ENCODE measurements at places on chromosomes 4 and X.
A peak's percentile ranks its signal among the peaks of the same experiment; 100 is the strongest.

DNA sequence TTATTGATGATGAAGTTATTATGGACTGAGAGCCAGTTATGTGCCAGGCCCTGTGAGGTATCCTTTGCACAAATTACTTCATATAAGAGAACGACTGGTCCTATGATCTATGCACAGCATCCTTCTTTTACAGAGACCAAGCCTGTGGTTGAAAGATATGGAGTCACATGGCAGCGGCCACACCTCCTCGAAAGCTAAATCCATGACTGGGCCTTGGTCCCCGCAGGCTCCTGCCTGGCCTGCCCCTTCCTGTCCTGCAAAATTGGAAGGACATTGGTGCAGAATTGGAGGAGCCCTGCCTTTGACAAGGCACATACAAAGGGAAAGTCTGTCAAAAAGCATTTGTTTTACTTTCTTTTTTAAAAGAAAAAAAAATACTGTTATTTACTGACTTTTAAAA, 18.3 kb downstream of the SORBS2 start:
- no peak for DNase-seq

GRCh38 chr4:15545371-15545770, 75.7 kb downstream of the CC2D2A start:
- DNase-seq, result no peak

DNA sequence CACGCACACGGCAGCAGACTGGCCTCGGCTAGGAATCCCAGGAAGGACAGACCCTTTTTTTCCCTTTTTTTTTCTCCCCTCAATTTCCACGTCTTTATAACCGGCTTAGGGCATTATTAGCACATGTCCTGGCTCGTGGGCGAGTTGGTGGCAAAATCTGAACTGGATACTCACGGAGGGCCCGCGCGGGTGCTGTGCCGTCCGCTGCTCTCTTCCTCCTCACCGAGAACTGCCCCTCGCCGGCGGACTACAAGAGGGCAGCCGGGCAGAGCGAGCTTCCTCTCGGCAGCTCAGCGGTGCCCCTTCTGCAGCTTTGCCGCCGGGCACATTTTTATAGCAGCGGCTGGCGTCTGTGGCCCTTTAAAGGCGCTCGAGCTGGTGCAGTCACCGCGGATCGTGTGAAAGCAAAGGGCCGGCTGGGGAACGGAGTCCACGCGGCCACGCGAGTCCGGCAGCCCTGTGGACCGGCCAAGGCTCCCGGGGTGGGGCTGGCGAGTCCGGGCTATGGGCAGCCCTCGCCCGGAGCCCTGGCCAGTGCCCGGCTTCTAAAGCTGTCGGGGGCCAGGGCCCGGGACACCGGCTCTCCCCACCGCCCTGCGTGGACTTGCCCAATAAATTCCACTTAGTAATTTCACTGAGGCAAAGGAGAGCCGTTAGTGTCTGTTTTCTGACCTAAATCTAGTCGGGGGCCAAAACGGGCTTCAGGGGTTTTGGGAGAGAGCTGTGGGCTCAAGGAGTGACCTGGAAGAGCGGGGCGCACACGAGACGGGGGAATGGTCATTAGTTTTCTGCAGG, 1.3 kb upstream of the CITED1 start:
- peak; percentile 8 for DNase-seq

DNA sequence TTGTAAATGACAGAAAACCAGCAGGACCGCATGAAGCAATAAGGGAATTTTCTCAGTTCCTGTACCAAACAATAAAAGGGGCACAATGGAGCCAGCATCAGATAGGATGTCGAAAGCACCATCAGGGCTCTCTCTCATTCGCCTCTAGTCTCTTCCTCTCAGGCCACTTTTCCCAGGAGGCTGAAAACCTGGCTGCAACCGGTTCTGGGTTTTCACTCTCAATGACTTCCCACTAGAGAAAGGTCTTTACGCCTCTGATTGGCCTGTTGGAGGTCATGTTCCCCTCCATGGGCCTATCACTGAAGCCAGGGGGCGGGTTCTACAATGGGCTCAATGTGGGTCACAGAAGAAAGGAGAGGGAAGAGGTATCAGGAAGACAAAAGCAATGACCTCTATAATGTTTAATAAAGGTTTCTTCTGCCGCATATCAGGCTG, 29.3 kb downstream of the ZNF827 start:
- DNase-seq, result no peak

DNA sequence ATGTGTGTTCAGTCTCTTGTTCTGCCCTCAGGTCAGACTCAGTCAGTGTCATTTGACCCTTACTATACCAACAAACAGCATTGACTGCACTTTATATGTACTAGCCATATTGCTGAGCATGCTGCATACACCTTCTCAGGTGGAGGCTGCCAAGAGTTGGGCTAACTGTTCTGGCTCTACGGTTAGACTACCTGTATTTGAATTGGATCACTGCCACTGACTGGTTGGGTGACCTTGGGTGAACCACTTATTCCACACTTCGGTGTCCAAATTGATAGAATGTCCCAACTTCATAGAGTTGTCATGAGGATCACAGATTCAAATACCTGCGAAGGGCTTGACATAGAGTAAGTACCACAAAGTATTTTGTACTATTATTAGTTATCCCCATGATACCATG, 91.2 kb upstream of the GPR50 start:
- DNase-seq, result no peak

- DNase-seq, result peak; percentile 32
These were observed 840 bp upstream of the P2RY10 start for GRCh38 chrX:78944351-78944750.

DNA sequence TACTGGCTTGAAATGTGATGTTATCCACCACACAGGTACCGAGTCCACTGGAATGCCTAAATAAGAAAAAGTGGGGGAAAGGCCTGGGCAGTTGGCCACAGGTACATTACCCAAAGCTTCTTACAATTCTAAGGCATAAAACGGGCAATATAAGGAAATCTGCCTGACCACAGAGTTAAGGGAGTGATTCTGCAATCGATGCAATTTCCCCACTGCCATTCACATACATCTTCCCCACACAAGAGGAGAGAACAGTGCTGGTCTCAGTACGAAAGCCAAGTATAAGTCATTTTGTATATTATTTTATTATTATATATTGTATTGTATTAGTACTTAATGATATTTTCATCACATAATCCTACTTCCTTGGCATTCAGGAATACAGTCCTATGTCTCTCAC, 30.6 kb downstream of the RFC1 start:
- no peak for DNase-seq

GRCh38 chr4:1077711-1078477, 35.5 kb downstream of the RNF212 start:
- DNase-seq, result no peak
